Heart right ventricle (tissue), 16 donors: ENCODE measurements at places on chromosomes 6 and 20. TPM values are rescaled to one million over a fixed set of nuclear protein-coding genes. Genes with fewer than 3 reads are reported as not detected.
A peak's percentile ranks its signal among the peaks of the same experiment; 100 is the strongest.

The PGC gene
- polyA plus RNA-seq, result 0.58 TPM

DNA sequence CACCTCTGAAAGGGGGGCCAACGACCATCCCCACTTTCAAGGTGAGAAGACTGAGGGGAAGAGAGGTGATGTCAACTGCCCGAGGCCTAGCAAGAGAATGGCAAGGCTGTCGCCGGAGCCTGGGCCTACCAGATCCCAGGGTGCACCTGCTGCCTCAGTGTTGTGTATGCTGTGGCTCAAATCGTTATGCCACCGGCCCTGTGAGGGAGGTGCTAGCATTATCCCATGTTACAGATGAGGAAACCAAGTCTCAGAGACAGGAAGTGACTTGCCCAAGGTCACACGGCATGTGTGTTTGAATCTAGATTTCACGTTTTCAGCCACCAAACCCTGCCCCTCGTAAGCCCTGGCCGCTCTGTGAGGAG lies 152.5 kb downstream of the CEBPB start:
- H3K36me3 ChIP-seq, result no peaks in the 10 kb centered on the region
- no peak for DNase-seq
- no peak overlapping the region for H3K4me3 ChIP-seq

GRCh38 chr6:142746524-142746923 lies 198.5 kb downstream of the HIVEP2 start:
- no peaks in the 10 kb centered on the region for H3K36me3 ChIP-seq
- no peaks in the 10 kb centered on the region for H3K4me1 ChIP-seq
- H3K4me3 ChIP-seq, result no peak overlapping the region
- no peaks in the 10 kb centered on the region for H3K27me3 ChIP-seq

The COMMD7 gene
- polyA plus RNA-seq, result 53.6 TPM

- H3K27me3 ChIP-seq, result no peaks in the 10 kb centered on the region
- H3K36me3 ChIP-seq, result no peaks in the 10 kb centered on the region
- no peaks in the 10 kb centered on the region for H3K4me1 ChIP-seq
- H3K4me3 ChIP-seq, result no peak overlapping the region
- H3K27ac ChIP-seq, result no peak overlapping the region
Observed at GRCh38 chr6:105570416-105570815, 167.5 kb upstream of the PREP start.

- no peaks in the 10 kb centered on the region for H3K36me3 ChIP-seq
- no peaks in the 10 kb centered on the region for H3K27me3 ChIP-seq
- peak overlapping the region; percentile 66 for H3K27ac ChIP-seq
- peak; percentile 79 for DNase-seq
- H3K4me1 ChIP-seq, result peaks cover 45% of the 10 kb centered on the region
Observed at GRCh38 chr20:51562332-51563173, 20.0 kb upstream of the NFATC2 start.

The LRFN2 gene
- not detected for polyA plus RNA-seq

GRCh38 chr20:44110816-44111568 lies 76.0 kb downstream of the JPH2 start:
- no peaks in the 10 kb centered on the region for H3K4me1 ChIP-seq
- H3K4me3 ChIP-seq, result no peak overlapping the region
- DNase-seq, result no peak
- no peaks in the 10 kb centered on the region for H3K36me3 ChIP-seq

- DNase-seq, result no peak
- H3K27me3 ChIP-seq, result no peaks in the 10 kb centered on the region
- H3K36me3 ChIP-seq, result no peaks in the 10 kb centered on the region
- H3K4me3 ChIP-seq, result no peak overlapping the region
- H3K4me1 ChIP-seq, result peaks cover 19% of the 10 kb centered on the region
Observed at GRCh38 chr6:38603496-38603895, 36.2 kb downstream of the BTBD9 start.

The ELOVL2 gene
- polyA plus RNA-seq, result 2.6 TPM

DNA sequence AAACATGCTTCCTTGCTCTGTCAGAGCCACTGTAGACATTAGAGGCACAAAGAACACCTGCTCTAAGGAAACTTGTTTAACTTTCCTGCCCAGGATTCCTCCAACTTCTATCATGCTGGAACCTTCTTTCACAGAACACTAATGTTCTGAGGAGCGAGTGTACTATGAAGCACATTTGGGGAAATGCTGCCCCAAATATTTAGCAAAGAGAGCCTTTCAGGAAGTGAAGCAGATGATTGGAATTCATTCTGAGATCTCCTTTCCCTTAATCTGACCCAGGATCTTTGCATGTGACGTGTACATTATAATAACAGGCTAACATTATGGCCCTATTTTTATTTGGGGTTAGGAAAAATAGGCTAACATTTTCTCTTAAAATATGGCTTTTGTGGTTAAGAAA lies 21.0 kb upstream of the FYN start:
- no peak overlapping the region for H3K27ac ChIP-seq
- no peak for DNase-seq
- H3K36me3 ChIP-seq, result no peaks in the 10 kb centered on the region
- no peaks in the 10 kb centered on the region for H3K4me1 ChIP-seq

The LAMA5 gene
- polyA plus RNA-seq, result 358 TPM

The NFYA gene
- 4.2 TPM for polyA plus RNA-seq
